SK-MEL-5 (cell line): ENCODE measurements at places on chromosomes 1 and 21.

DNA sequence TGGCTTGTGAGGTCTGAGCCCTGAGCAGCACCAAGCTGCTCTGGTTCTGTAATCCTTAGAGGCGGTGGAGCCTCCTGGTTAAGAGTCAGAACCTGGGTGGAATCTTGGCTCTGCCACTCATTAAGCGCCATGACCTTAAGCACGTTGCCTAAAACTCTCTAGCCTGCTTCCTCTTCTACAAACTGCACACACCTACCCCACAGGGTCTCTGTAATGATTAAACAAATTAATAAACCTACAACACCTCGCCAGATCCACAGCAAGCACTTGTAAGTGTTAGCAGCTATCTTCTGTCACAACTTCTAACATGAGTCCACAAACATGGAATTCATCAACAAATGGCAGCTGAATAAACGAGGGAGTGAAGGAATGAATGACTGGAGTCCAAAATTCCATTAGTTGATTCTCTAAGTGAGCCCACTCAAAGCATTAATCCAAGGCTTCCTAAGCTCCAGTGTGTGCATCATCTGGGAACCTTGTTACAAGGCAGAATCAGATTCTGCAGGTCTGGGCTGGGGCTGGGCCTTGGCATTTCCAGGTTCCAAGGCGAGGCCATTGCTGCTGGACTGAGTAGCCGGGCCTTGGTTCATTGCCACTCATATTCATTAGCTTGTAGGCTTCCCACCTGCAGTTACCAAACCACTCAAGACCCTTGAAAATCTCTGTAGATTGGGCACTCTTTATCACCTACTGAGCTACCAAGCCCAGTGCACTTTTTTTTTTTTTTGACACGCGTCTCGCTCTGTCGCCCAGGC, 168.6 kb downstream of the HIVEP3 start:
- no peak for DNase-seq

GRCh38 chr1:32652244-32652962, 1.4 kb downstream of the RBBP4 start:
- DNase-seq = no peak

DNA sequence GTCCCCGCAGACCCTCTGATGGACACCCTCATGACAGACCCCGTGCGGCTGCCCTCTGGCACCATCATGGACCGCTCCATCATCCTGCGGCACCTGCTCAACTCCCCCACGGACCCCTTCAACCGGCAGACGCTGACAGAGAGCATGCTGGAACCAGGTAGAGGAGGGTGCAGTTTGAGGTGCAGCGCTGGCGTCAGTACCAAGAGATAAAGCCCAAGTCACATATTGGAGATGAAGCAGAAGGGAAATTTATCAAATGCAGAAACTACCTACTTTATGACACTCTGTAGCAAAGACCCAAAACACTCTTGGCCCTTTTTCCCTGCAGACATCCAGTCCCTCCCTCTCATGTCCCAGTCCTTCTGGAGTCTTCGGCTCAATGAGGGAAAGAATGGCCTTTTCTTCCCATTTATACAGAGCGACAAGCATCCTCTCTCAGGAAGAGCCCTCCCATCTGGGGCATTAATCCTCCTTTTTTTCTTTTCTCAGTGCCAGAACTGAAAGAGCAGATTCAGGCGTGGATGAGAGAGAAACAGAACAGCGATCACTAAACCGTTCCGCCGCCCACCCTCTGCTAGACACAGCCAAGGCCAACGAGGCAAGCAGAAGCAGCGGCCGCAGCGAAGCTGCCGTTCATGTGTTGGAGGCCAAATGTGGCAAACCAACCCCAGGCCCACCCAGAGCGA, 30.8 kb upstream of the KIF1B start:
- DNase-seq = no peak

DNA sequence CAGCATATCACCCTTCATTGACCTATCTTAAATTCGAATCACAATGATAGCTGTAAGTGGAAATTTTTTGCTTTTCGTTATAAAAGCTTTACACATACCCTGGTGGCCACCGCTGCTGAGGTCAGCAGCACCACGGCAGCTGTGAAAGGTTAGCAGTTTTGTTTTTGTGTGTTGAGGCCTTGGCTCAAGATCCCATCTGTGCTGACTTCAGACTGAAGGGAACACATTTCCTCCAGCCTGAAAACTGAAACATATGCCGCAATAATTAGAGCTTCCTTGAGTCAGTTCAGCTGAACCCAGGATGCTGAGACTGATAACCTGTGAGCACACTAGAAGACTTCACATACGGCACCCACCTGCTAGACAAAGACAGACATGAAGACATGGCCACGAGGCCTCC, 103.0 kb downstream of the SMYD3 start:
- no peak for DNase-seq

DNA sequence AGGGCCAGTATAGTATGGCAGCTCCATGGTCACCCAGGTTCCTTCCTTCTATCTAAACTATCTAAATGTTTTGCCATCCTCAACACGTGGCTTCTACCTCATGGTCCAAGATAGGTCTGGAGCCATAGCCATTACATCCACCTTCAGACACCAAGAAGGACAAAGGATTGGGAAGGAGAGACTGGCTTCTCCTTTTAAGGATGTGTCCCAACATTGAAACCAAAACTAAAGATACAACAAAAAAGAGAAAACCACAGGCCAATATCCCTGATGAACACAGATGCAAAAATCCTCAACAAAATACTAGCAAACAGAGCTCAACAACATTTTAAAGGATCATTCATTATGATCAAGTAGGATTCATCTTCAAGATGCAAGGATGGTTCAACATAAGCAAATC, 24.8 kb downstream of the HSD11B1 start:
- no peak for DNase-seq

GRCh38 chr21:39461419-39461818, 9.6 kb downstream of the SH3BGR start:
- DNase-seq = no peak

GRCh38 chr21:37551331-37551992, 184.9 kb downstream of the DYRK1A start:
- no peak for DNase-seq

GRCh38 chr1:207841901-207842300, 69.0 kb downstream of the CD34 start:
- DNase-seq = no peak

- DNase-seq = no peak
Observed at GRCh38 chr1:11458811-11459275, 20.1 kb upstream of the DISP3 start.

GRCh38 chr1:214857716-214858115, 224.8 kb upstream of the KCNK2 start:
- no peak for DNase-seq

- no peak for DNase-seq
Observed at GRCh38 chr1:3359756-3360440, 94.6 kb upstream of the ARHGEF16 start.

GRCh38 chr1:30785181-30785580, 27.6 kb upstream of the LAPTM5 start:
- no peak for DNase-seq

DNA sequence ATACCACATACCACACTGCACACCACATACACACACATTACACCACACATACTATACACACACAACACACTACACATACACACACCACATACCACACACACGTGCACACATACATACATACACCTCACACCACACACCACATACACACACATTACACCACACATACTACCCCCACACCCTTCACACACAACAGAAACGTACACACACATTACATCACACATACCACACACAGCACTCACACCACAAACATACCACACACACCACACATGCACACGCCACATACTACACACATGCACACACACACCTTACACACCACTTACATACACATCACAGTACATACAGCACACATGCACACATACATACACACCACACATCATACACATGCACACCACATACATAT, 28.5 kb downstream of the RAB7B start:
- no peak for DNase-seq

- no peak for DNase-seq
Observed at GRCh38 chr1:161182214-161182613, 4.9 kb upstream of the B4GALT3 start.

- DNase-seq = no peak
Observed at GRCh38 chr1:226606311-226607267, 58.0 kb downstream of the STUM start.

DNA sequence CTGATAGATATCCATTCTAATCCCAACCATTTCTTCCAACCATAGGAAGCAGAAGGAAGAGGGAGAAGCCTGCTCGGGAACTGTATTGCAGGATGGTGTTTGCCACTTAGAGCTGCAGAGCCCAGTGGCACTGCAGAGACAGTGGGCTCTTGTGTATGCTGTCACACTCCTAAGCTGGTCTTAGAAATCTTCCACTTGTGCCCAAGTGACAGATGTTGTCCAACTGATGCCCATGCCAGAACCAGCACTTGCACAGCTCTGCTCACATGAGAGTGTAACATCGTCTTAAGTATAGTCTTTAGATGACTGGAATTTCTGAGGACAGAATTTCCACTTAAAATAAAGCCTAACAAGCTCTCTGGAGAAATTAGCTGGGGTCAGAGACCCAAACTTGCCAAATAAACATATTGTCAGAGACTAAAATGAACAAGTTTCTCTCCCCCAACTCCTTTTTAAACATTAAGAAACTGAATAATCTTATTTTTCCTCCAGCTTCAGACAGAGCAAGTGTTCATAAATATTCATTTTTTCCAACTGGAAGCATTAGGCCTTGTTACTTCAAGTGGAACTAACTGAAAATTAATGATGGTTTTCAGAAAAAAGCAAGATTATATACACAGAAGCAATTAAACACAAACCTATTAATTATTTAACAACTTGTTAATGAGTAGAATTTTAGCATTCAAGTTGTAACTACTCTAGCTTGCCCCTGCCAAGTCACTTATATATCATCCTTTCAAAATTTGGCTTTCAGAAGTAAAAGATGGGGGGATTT, 577.3 kb downstream of the AJAP1 start:
- DNase-seq = no peak

DNA sequence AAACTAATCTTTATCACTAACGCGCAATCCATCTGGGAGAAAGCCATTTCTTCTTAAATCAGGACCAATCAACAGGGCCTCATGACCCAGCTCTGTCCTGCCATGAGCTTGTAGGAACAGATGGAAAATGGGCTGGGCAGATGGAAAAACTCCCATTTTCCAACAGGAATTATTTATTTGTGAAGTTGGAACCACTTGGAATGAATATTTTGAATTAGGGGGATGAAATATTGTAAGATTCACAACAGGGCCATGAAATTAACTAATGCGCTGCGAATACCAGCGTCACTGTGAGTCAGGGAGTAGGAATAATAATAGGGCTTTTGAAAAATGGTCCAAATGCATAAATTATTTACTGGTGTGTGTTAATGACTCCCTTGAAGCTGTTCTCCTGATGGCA, 53.1 kb upstream of the CYP2J2 start:
- DNase-seq = no peak

DNA sequence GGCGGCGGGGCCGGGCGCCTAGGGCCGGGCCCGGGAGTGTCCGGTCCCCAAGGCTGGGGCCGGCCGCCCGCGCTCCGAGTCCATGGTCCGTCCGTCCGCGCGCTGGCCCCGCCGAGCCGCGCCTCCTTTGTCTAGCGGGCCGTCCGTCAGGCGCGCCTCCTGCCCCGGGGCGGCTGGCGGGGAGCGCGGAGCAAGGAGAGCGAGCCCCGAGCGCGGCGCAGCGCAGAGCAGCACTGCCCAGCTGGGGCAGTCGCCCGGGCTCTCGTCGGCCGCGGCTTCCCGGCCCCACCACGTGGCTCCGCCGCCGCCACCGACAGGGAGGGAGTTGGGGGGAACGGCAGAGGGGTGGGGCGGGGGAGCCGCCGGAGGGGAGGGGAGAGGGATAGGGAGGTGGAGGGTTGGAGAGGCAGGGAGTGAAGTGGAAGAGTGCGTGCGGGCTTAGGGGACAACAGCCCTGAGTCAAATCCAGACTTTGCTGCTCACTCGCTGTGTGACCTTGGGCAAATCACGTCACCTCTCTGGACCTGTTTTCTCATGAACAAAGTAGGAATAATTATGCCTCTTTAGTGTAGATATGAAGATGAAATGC, at the start of gene NKAIN1:
TSS of gene NKAIN1 (minus strand) at position 235 of the 589 bp plus-strand sequence. CDS start 340 bp downstream, outside the sequence.
- DNase-seq = no peak

- DNase-seq = peak; percentile 79
Observed at GRCh38 chr1:207499573-207499972, 3.6 kb downstream of the CR1 start.

GRCh38 chr1:116003823-116004222, 27.5 kb downstream of the SLC22A15 start:
- DNase-seq = no peak

DNA sequence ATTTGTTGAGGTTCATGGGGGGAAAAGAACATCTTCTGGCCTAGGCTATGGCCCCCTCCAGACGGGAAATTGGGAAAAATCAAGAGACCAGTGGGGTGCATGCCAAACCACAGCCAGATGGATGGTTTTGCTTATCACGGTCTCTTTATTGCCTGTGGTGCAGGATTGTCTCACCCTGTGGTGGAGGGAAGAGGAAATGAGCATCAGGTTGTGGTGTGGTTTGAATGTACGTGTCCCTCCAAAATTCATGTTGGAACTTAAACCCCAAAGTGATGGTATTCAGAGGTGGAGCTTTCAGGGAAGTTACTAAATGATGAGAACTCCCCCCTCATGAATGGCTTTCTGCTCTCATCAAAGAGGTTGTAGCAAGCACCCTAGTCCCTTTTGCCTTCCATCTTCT, 525.7 kb downstream of the NPHP4 start:
- no peak for DNase-seq

DNA sequence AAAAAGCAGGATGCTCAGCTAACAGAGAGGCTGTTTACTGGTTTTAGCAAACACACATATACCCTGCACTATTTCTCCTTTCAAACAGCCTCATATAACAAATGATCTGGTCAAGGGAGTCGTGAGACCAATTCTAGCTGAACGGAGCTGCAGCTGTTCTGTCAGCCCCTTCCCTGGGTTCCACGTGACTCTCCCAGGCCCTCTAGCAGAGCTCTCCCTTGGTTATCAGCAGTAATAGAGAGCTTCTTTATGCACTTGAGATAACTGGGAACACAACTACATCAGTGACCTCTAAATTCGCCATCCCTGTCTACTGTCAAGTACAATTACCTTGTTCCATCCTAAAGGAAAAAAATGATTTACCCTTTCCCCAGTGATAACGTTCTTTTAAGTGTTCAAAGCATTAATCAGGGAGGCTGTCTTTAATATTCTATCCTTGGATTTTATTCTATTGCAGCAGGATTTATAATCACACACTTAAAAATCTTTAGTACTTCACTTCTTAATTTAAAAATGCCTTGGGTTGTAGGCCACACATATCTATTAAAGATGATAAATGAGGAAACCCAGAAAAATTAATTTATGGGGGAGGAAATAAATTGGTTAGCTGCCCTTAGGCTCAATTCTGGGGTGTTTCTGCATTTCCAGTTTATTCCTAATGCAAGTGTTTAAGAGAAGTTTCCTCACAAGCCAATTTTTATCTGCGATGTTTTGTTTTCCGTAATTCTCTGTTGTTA, 28.2 kb downstream of the PTGER3 start:
- peak; percentile 87 for DNase-seq

DNA sequence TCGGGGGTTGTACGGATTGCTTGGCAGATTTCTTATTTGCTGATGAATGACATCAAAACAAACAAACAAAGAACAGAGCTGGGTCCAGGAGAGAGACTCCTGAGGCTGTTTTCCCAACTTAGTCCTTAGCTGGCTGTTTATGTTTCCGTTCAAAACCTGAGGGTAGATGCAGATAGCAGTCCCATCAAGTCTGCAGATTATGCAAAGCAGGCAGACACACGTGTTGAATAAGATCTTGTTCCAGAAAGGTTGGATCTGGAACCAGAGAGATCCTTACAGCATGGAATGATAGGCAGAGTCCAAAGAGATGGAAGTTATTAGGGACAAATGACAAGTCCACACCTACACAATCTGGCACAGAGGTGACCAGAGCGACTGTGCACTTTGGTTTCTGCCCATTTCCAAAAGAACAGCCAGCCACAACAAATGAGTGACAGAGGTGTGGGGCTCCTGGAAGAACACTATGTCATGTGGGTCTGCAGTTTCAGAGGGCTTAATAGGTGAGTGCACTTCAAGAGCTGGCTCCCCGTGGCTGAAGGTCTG, 65.5 kb downstream of the MAN1C1 start:
- no peak for DNase-seq
